ENCODE measurements at places on chromosomes 7 and 10. TPM values are rescaled to one million over a fixed set of nuclear protein-coding genes. Genes with fewer than 3 reads are reported as not detected.

- no peaks in the 10 kb centered on the region for H3K27me3 ChIP-seq
- no peak overlapping the region for H3K27ac ChIP-seq
- H3K4me1 ChIP-seq, result peaks cover 60% of the 10 kb centered on the region
- no peak overlapping the region for H3K4me3 ChIP-seq
- no peak for DNase-seq
Measured at GRCh38 chr7:155732286-155732685, 80.0 kb downstream of the SHH start.

GRCh38 chr10:80684259-80684658 lies 146.6 kb downstream of the SH2D4B start:
- DNase-seq, result no peak
- no peak overlapping the region for H3K27ac ChIP-seq
- no peaks in the 10 kb centered on the region for H3K4me1 ChIP-seq
- no peaks in the 10 kb centered on the region for H3K27me3 ChIP-seq

GRCh38 chr10:44576702-44577191 lies 191.8 kb upstream of the CXCL12 start:
- no peak overlapping the region for H3K4me3 ChIP-seq
- H3K36me3 ChIP-seq, result no peaks in the 10 kb centered on the region
- H3K27ac ChIP-seq, result no peak overlapping the region
- H3K27me3 ChIP-seq, result no peaks in the 10 kb centered on the region
- H3K4me1 ChIP-seq, result no peaks in the 10 kb centered on the region

DNA sequence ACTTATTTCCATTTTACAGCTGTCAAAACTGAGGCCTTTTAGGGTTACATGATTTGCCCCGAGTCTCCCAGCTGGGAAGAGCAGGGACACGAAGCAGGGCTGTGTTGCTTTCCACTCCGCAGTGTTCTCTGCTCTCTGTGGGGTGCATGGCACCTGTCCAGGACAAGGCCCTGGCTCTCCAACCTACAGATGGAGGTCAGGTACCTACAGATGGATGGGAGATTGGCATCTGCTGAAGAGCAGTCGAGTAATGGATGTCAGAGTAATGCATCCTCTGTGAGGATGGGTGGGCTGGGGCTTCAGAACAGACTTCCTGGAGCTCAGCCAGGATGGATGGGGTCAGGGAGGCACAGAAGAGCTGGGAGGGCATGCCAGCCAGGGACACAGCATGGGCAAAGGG lies 85.0 kb downstream of the EMX2 start:
- H3K27ac ChIP-seq, result no peak overlapping the region
- H3K4me1 ChIP-seq, result no peaks in the 10 kb centered on the region
- no peak for DNase-seq
- H3K27me3 ChIP-seq, result peaks cover 4% of the 10 kb centered on the region
- no peak overlapping the region for H3K4me3 ChIP-seq

DNA sequence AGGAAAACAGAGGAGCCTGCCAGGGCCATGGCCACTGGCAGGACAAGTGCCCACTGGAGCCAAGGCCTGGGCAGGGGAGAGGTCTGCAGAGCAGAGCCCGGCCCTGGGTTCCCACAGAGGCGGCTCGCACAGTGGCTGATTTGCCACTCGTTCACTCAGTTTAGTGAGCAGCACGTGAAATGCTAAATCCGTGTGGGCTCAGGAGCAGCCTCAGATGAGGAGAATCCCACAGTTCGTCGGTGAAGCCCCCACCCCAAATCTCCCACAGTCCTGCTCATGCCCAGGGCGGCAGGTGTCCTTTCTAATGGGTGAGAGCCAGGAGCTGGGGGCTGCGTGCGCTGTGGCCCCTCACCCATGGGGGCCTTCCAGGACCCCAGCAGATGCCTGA lies 107.7 kb upstream of the FAM20C start:
- no peaks in the 10 kb centered on the region for H3K36me3 ChIP-seq
- H3K4me3 ChIP-seq, result no peak overlapping the region
- DNase-seq, result no peak
- no peak overlapping the region for H3K27ac ChIP-seq
- H3K27me3 ChIP-seq, result peaks cover 2% of the 10 kb centered on the region

GRCh38 chr10:104293781-104294321 lies 24.9 kb downstream of the GSTO2 start:
- DNase-seq, result no peak
- H3K36me3 ChIP-seq, result no peaks in the 10 kb centered on the region
- H3K4me3 ChIP-seq, result no peak overlapping the region
- H3K27me3 ChIP-seq, result peaks cover 6% of the 10 kb centered on the region
- H3K4me1 ChIP-seq, result peaks cover 4% of the 10 kb centered on the region
- no peak overlapping the region for H3K27ac ChIP-seq

DNA sequence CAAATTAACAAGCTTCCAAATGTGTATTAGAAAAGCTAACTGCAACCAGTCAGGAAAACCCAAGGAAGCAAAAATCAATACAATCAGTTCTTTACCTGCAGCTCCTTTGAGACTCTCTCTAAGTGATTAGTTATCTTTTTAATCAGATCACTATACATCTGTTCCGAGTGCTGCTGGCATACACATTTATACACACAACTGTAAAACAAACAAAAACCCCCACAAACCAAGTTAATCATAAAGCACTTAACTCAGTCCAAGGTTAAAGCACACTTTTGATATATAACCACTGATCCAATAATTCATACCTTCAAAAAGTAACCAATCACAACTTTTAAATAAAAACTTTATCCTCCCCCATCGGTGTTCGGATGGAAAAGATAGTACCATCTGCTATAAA lies 25.6 kb downstream of the CACUL1 start:
- H3K4me1 ChIP-seq, result peaks cover 69% of the 10 kb centered on the region
- no peaks in the 10 kb centered on the region for H3K27me3 ChIP-seq
- no peak for DNase-seq
- peak overlapping the region; percentile 69 for H3K4me3 ChIP-seq
- no peaks in the 10 kb centered on the region for H3K36me3 ChIP-seq

- H3K36me3 ChIP-seq, result no peaks in the 10 kb centered on the region
- H3K27me3 ChIP-seq, result no peaks in the 10 kb centered on the region
- H3K27ac ChIP-seq, result no peak overlapping the region
- no peak overlapping the region for H3K4me3 ChIP-seq
- no peak for DNase-seq
Measured at GRCh38 chr7:133763076-133763640, 364.0 kb upstream of the LRGUK start.

DNA sequence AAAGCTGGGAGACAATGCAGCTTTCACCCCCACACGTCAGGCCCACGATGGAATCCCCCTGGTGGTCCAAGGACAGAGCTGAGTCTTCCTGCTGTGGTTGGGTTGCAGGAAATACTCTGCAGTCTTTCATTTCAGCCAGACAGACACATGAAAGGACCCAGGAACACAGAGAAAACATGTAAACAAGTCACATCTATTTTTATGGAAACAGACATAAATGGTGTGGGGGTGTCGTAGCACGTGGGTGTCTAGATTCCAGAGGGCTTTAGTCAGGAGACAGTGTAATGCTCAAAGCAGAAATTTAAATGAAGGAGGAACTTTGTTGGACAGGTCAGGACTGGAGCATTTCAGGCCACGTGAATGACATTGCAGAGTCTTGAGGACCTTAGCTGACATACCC lies 444.6 kb downstream of the SUGCT start:
- no peak overlapping the region for H3K4me3 ChIP-seq
- H3K36me3 ChIP-seq, result no peaks in the 10 kb centered on the region

- H3K4me1 ChIP-seq, result no peaks in the 10 kb centered on the region
- DNase-seq, result no peak
- H3K27me3 ChIP-seq, result peaks cover 53% of the 10 kb centered on the region
- H3K4me3 ChIP-seq, result no peak overlapping the region
- no peaks in the 10 kb centered on the region for H3K36me3 ChIP-seq
Measured at GRCh38 chr10:118243907-118244306, 98.2 kb downstream of the FAM204A start.

DNA sequence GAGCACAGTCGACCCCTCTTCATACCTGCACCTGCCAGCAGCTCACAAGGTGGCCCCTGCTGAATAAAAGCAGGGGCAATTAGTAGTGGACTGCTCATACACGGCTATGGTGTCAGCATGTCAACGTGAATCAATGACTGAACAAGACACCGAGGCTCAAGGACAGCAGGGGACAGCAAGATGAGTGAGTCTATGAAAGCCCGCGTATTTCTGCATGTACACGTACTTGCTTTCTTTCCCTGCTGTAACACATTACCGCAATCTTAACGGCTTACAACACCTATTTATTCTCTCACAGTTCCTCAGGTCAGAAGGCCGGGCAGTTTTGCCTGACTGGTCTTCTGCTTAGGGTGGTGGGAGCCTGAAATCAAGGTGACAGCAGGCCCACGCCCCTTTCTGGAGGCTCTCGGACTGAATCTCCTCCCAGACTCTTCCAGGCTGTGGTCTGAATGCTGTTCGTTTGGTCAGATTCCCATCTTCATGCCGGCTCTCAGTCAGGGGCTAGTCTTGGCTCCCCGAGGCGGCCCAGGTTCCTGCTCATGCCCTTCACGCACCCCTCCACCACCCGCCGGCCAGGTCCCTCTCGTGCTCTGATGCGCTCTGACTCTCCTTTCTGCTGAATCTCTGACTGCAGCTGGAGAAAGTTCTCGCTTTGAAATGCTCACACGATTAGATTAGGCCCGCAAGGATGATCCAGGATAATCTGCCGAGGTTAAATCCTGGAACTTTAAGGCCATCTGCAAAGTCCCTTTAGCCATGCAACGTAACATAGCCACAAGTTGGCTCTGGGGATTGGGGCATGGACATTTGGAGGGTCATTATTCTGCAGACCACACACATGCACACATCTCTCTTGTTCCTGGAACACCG lies 7.8 kb upstream of the PPP2R2D start:
- no peaks in the 10 kb centered on the region for H3K36me3 ChIP-seq
- DNase-seq, result no peak
- no peak overlapping the region for H3K27ac ChIP-seq
- H3K27me3 ChIP-seq, result no peaks in the 10 kb centered on the region
- peaks cover 17% of the 10 kb centered on the region for H3K4me1 ChIP-seq

DNA sequence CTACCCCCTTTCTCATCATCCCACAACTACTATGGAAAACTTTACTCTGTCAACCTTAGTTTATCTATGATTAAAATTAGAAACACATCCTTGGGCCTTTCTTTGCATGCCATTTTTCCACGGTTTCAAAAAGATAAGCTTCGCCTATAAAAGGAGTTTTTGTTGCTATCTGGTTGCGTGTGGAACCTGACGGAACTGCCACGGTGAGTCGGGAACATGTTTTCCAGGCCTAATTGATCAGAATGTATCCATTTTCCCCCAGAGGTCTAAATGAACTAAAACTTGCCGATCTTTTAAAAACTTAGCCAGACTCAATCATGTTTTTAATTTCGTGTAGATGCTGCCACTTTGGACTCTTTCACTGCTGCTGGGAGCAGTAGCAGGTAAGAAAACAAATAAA lies at the start of gene PNLIP:
Gene PNLIP (plus strand): TSS at position 176 of the 400 bp plus-strand sequence. CDS start 162 bp downstream, at position 338.
- H3K27ac ChIP-seq, result no peak within 1 kb of the TSS
- no peak for DNase-seq
- no peaks in the 10 kb centered on the region for H3K4me1 ChIP-seq

DNA sequence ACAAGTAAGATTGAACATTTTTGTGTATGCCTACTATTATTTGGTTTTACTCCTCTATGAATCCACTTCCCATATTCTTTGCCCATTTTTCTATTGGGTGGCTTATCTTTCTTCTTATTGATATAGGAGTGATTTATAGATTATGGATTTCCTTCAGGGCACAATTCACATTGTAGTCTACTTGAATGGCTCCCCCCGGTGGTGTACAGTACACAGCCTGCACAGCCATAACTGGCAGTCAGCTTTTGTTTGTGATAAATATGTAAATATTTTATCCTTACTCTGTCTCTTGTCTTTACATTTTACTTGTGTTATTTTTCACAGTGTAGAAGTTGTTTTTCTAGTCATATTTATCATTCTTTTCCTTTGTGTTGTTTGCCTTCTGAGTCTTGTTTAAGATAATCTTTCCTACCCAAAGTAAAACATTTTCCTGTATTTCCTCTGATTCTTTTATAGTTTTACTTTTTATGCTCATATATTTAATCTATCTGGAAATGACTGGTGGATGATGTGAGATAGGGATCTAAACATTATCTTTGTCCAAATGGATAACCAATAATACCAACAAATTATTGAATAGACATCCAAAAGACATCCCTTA lies 23.9 kb upstream of the CALD1 start:
- no peak for DNase-seq
- no peaks in the 10 kb centered on the region for H3K27me3 ChIP-seq
- H3K4me1 ChIP-seq, result peaks cover 1% of the 10 kb centered on the region
- no peak overlapping the region for H3K27ac ChIP-seq

DNA sequence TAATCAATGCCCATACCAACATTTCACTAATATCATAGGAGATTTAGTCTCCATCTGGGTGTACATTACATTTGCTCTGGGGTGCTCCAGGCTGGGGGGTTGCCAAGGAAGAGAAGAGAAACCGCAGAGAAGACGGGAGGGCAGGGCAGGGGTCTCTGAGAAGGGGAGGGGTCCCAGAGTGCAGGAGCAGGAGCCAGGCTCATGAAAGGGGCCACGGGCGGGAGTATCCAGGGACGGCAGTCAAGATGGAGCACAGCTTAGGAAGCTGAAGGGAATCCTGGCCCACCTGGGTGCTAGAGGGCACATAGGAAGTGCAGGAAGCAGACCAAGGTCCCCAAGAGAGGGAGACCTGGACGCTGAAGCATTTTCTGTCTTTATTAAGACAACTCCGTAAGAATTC lies 2.2 kb downstream of the LEP start:
- H3K27ac ChIP-seq, result no peak overlapping the region
- H3K36me3 ChIP-seq, result peaks cover 18% of the 10 kb centered on the region
- peaks cover 31% of the 10 kb centered on the region for H3K27me3 ChIP-seq
- H3K4me3 ChIP-seq, result no peak overlapping the region
- DNase-seq, result no peak

DNA sequence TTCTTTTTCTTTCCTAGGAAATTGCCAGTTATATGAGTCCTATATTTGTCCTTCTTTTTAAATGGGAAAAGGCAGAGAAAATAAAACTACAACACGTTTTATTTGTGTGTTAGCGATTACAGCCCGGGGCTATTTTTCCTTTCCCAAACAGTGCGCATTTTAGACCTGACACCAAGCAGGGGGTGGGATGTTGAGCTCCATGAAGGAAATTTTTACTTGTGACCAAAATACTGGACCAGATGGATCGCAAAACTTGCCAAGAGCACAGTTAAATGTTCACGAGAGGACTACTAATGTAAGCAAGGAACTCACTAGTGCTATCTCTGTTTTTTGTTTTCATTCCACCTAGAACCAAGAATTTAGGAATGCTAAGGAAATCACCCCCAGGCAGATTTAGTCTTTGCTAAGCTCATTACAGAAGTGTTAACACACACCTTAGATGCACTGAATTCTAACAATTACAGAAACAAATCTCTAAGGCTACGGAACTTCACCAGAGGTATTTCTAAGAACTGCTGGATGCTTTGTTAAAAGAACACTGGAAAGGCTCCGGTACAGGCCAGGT lies 114.8 kb downstream of the JAZF1 start:
- H3K27ac ChIP-seq, result no peak overlapping the region
- H3K4me3 ChIP-seq, result no peak overlapping the region
- DNase-seq, result no peak
- no peaks in the 10 kb centered on the region for H3K27me3 ChIP-seq
- H3K4me1 ChIP-seq, result peaks cover 2% of the 10 kb centered on the region

TMEM60 gene
- 7.5 TPM for total RNA-seq

RRP12 gene
- total RNA-seq, result 27.2 TPM

CCDC71L gene
- total RNA-seq, result 16.0 TPM

GPR146 gene
- 9.5 TPM for total RNA-seq
